ENCODE measurements at places on chromosomes 12 and 14. TPM values are rescaled to one million over a fixed set of nuclear protein-coding genes. Genes with fewer than 3 reads are reported as not detected.

- no peak for DNase-seq
These were observed 18.8 kb upstream of the FAIM2 start for GRCh38 chr12:49922349-49923034.

- no peak for DNase-seq
These were observed 13.4 kb downstream of the LRIG3 start for GRCh38 chr12:58906917-58907316.

The DYNLL1 gene
- 338 TPM for total RNA-seq

The RNASE4 gene
- total RNA-seq = 62.1 TPM

The FOXN4 gene
- total RNA-seq = not detected

The GARIN6 gene
- not detected for total RNA-seq

The FBLN5 gene
- 13.2 TPM for total RNA-seq
